ENCODE measurements at places on chromosomes 2 and 18. TPM values are rescaled to one million over a fixed set of nuclear protein-coding genes. Genes with fewer than 3 reads are reported as not detected.
A peak's percentile ranks its signal among the peaks of the same experiment; 100 is the strongest.

GRCh38 chr2:124920448-124920847 is 895.4 kb downstream of the CNTNAP5 start:
- no peak for DNase-seq
- H3K27me3 ChIP-seq: no peaks in the 10 kb centered on the region
- H3K4me3 ChIP-seq: no peak overlapping the region
- no peaks in the 10 kb centered on the region for H3K36me3 ChIP-seq
- H3K27ac ChIP-seq: no peak overlapping the region

DNA sequence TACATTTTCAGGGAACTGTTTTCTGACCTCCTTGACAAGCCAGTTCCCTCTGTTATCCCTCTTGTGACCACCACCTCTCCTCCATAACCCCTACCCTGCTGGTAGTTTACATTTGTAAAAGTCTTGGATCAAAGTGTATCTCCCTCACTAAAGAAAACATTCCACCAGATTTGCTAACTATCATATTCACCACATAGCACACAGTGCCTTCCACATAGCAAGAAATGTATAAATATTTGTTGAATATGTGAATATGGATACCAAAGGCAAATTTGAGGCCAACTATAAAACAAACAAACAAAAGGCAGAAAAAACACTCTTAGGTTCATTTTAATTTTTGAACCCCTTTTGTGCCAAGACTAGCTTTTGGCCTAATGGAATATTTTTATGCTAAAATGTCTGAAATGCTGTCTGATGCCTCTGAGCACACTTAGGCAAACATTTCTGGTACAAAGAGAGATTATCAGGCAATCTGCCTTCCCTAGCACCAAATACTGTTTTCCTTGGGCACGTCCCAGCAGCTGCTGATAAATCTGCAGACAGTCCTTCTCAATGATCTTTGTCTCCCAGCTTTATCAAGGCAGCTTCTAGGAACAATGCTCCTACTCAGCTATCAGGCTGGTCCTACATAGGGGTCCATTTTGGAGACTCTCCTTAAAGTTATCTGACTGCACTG is 26.7 kb upstream of the ST8SIA3 start:
- no peaks in the 10 kb centered on the region for H3K36me3 ChIP-seq
- H3K27ac ChIP-seq: no peak overlapping the region
- no peak for DNase-seq

GRCh38 chr2:27932396-27932795 is 41.9 kb downstream of the BABAM2 start:
- H3K4me3 ChIP-seq: no peak overlapping the region
- no peaks in the 10 kb centered on the region for H3K36me3 ChIP-seq
- no peaks in the 10 kb centered on the region for H3K4me1 ChIP-seq
- no peak overlapping the region for H3K27ac ChIP-seq
- no peak for DNase-seq

GRCh38 chr18:58781627-58782194 is 83.0 kb upstream of the ZNF532 start:
- H3K27ac ChIP-seq: peak overlapping the region; percentile 40
- H3K4me1 ChIP-seq: peaks cover 13% of the 10 kb centered on the region
- H3K27me3 ChIP-seq: no peaks in the 10 kb centered on the region
- H3K36me3 ChIP-seq: no peaks in the 10 kb centered on the region

DNA sequence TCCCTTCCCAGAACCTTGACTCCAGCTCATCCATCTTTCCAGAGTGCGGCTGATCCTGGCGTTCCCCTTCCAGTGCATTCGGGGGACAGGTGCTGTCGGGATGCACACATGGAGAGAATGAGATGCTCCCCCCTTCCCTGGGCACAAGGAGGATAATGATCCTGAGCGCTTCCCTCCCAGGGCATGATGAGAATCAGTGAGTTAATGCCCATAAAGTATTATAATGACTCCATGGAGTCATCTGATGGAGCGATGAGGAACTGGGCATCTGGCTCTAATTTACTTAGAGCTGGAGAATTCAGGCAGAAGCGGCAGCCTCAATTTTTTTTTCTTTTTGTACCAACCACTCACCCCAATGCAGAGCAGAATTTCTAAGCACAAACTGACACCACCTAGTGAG is 79.6 kb upstream of the SKOR2 start:
- no peak for DNase-seq
- H3K4me1 ChIP-seq: peaks cover 9% of the 10 kb centered on the region
- no peaks in the 10 kb centered on the region for H3K36me3 ChIP-seq
- peaks cover 6% of the 10 kb centered on the region for H3K27me3 ChIP-seq

DNA sequence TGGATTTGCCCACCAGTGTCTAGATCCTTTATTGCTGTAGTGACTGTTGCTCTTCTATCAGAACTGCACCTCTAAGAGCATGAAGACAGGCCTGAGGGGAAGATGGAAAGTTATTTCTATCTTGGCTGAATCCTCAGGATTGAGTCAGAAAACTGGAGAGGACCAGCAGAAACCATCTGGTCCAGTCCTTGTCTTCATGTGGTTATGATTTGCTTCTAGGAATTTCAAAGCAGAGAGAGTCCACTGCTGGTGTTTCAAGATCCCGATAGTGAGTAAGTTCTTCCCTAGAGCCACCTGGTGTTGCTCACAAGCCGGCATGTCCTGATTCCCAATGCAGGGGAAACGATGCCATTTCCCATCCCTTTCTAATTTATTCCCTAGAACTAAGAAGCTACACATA is 84.2 kb downstream of the NCKAP5 start:
- no peaks in the 10 kb centered on the region for H3K36me3 ChIP-seq
- H3K27ac ChIP-seq: no peak overlapping the region
- no peak for DNase-seq
- H3K27me3 ChIP-seq: no peaks in the 10 kb centered on the region
- no peak overlapping the region for H3K4me3 ChIP-seq

DNA sequence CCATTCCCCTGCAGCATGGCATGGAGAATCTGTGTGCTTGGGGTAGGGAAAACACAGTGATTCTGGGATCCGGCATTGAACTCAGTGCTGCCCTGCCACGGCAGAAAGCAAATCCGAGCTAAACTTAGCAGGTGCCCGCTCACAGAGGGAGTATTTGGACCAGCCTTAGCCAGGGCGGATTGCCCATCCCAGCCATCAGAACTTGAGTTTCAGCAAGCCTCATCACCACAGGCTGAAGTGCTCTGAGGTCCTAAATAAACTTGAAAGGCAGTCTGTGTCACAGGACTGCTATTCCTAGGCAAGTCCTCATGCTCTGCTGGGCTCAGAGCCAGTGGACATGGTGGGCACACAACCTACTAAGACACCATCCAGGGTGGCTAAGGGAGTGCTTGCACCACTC is 86.2 kb upstream of the YPEL5 start:
- H3K36me3 ChIP-seq: no peaks in the 10 kb centered on the region
- no peak overlapping the region for H3K4me3 ChIP-seq
- H3K4me1 ChIP-seq: no peaks in the 10 kb centered on the region
- H3K27me3 ChIP-seq: no peaks in the 10 kb centered on the region
- no peak overlapping the region for H3K27ac ChIP-seq

DNA sequence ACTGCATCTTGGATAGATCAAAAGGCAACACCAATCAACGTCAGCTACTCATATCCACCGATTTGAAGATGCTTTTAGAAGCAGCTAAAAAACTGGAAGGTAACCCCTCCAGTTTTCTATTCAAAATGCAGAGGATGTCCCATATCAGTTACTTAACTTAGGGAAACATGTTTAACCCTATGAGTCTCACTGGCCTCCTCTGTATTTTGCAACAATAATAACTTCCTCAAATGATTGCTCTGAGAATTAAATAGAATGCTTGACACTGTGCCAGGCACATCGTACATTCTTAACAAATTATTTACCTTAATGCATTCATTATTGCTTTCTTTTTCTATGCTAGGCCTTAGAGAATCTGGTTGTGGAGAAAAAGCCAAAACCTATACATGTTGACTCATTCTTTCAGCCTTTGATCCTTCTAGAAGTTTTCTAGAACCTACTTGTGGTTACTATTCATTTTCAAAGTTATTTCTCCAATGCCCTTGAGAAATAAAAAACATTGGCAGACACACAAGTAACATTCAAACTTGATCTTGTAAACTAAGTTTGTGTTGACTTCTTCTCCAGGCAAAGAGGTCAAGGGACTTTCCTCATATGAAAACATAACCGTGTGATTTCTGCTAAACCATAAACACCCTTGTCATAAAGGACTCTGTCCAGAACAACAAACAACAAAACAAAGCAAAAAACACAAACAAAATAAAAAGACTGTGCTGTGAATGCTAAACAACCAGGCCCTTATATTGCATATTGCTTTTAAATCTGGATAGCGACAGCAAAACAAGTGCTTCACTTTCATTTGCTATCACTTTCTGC is 4.6 kb downstream of the DOCK10 start:
- DNase-seq: no peak
- H3K27me3 ChIP-seq: no peaks in the 10 kb centered on the region
- H3K4me1 ChIP-seq: peaks cover 14% of the 10 kb centered on the region
- H3K27ac ChIP-seq: no peak overlapping the region
- no peak overlapping the region for H3K4me3 ChIP-seq
- H3K36me3 ChIP-seq: no peaks in the 10 kb centered on the region

- no peaks in the 10 kb centered on the region for H3K4me1 ChIP-seq
- DNase-seq: no peak
- H3K27ac ChIP-seq: no peak overlapping the region
These were observed 13.6 kb downstream of the ANKRD29 start for GRCh38 chr18:23648940-23649607.

DNA sequence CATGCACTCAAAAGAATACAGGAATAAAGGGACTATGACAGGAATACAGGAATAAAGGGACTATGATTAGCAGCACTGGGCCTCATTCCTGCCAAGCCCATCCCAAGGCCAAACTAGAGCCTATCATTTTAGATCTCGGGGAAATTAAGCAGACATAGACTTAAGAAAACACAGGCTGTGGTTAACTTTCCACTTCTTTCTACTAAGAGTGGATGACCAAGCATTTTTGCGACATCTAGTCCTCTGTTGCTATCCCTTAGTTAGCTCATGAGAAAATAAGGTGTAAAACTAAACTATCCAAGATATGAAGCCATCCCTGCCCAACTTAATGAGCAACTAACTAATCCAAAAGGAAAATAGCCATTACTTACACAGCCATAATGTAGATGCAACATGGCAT is 5.9 kb downstream of the LYPD1 start:
- H3K27me3 ChIP-seq: no peaks in the 10 kb centered on the region
- H3K4me3 ChIP-seq: no peak overlapping the region
- H3K27ac ChIP-seq: no peak overlapping the region
- H3K4me1 ChIP-seq: peaks cover 22% of the 10 kb centered on the region

- no peaks in the 10 kb centered on the region for H3K27me3 ChIP-seq
- H3K4me1 ChIP-seq: no peaks in the 10 kb centered on the region
- no peak overlapping the region for H3K27ac ChIP-seq
These were observed 185.7 kb downstream of the MTCL1 start for GRCh38 chr18:8890957-8891464.

DNA sequence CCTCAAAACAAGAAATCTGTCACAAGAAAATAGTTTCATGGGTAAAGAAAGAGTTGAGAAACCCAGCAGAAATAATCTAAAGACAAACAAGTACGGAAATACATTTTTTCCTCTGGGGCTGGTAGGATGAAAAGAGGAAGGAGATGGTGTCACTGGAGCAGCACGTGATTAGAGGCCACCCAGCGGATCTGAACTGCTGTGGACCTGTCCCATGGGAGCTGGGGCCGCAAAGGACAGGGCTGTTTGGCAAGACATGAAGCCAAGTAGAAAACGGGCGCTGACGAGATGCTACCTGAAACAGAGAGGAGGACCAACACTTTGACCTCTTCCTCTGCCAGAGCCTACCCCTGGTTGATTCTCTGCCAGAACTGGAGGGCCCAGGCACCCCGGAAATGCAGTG is 295.4 kb upstream of the ATP5MC3 start:
- H3K27ac ChIP-seq: no peak overlapping the region
- no peak for DNase-seq
- no peaks in the 10 kb centered on the region for H3K36me3 ChIP-seq
- no peaks in the 10 kb centered on the region for H3K4me1 ChIP-seq

DNA sequence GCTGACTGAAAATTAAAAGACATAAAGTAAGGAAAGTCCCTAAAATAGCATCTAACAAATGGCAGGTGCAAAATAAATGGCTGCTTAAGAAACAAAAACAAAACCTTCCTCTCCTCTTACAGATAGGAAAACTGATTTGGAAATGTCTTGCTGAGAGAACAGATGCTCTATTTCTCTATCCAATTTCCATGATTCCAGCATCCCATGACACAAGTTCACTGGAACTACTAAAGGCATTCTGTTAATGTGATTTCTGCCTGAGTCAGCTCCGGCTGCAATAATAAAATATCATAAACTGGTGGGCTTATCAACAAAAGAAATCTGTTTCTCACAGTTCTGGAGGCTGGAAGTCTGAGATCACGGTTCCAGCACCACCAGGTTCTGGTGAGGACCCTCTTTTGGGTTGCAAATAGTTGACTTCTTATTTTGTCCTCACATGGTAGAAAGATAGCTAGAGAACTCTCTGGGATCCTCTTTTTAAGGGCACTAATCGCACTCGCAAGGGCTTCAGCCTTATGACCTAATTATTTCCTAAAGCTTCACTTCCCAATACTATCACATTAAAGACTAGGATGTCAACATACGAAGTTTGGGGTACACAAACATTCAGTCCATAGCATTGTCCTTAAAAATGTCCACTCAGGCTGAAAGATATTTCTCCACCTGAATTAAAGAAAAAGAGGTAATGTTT is 78.2 kb upstream of the GALNT3 start:
- H3K4me3 ChIP-seq: no peak overlapping the region
- no peaks in the 10 kb centered on the region for H3K27me3 ChIP-seq
- no peaks in the 10 kb centered on the region for H3K36me3 ChIP-seq
- no peaks in the 10 kb centered on the region for H3K4me1 ChIP-seq
- no peak for DNase-seq

- H3K4me1 ChIP-seq: peaks cover 2% of the 10 kb centered on the region
- no peaks in the 10 kb centered on the region for H3K36me3 ChIP-seq
- H3K27ac ChIP-seq: no peak overlapping the region
- H3K27me3 ChIP-seq: no peaks in the 10 kb centered on the region
These were observed 149.3 kb downstream of the COL6A3 start for GRCh38 chr2:237264480-237265219.

DNA sequence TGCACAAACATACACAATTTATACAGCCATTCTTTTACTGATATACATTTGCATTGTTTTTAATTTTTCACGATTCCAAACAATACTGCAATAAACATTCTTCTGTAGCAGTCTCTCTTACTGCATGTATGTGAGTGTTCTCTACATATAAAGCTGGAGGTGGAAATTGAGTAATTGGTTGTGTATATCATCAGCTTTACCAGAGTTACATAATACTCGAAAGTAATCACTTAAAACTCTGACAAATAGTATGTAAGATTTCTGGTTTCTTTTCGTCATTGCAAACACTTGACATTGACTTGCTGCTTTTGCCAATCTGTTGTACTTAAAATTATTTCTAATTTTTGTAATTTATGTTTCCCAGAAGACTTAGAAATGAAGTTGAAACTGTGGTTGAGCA is 110.2 kb downstream of the TDRD15 start:
- H3K4me1 ChIP-seq: no peaks in the 10 kb centered on the region
- no peak overlapping the region for H3K27ac ChIP-seq
- H3K36me3 ChIP-seq: no peaks in the 10 kb centered on the region

Gene LCT
- 0.10 TPM for total RNA-seq

Gene ZSWIM2
- total RNA-seq: 0.20 TPM

Gene KCNG2
- 1.3 TPM for total RNA-seq

Gene SPP2
- not detected for total RNA-seq

Gene ASB18
- total RNA-seq: 0.39 TPM

Gene ACTG2
- 21.0 TPM for total RNA-seq

All from spinal cord (tissue), 10 donors.